T follicular helper cell (primary cell): ENCODE measurements at places on chromosomes 3 and 15.

- no peak for DNase-seq
These were observed 253.7 kb downstream of the IL5RA start for GRCh38 chr3:2856138-2857133.

GRCh38 chr3:39323494-39323893, 6.0 kb upstream of the CCR8 start:
- DNase-seq: no peak

DNA sequence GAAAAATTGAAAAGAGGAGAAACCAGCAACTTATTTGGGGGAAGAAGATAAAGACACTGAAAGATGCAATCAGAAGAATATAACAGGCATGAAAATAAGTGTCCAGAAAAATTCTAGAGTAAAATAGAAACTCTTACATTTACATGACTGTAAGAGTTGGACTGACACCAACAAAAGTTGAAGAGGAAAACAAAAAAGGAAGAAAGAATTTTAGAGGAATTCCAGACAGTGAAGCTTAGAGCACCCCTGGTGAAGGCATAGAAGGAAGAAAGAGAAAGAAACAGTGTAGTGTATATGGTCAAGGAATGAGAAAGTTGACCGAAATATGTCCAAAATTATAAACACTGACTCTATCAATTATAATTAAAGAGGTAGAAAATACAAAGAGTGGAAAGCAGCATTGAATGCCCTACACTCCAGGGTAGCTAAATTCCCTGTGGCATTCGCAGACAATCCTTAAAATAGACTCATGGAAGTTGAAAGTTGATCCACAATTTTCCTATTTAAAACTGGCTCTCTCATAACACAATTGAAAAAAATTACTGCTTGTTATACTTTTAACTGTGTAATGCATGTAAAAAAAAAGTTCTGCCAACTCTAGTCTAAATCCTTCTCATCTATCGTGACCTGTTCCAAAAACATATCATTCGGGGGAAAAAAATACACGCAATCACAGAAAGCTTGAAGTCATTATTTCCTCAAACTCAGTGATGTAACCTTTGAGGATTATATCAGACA, 102.6 kb upstream of the ABI3BP start:
- DNase-seq: no peak

DNA sequence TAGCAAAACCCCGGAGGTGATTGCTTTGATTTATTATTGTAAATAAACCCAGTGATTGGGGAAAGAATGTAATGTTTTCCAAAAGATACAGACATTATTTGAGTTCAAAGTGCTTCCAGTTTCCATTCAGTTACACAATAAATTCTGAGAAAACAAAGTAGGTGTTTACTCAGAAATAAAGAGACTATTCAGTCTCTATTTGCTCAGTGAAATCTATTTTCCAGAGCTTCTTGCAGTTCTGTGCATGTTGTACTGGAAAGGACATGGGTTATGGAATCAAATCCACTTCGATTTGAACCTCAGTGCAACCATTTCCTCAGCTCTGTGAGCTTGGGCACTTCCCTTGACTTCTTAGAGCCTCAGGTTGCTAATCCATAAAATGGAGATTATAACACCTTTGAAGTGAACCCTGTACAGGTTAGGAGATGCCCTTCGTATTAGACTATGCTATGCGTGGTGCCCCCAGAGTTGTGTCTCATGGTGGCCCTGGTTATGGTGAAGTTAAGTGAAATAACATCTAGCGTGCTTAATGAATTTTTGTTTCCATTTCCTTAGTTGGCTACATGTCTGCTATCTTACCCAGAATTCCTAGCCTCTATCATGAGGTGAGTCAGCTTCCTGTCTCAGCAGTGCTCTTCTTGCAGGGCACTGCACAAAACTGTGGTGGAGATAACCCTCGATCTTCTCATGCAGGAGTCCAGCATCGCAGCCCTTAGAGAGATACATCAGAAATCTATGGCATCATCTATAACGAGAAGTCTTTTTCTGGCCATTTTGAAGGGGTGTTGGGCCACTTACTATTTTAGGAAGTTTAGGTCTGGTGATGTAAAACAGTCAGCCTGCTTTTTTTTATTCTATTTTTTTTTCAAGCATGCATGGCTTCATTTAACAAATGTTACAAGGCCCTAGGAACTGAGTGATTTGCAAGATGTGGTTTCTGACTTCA, 97.7 kb downstream of the RPL39L start:
- peak; percentile 48 for DNase-seq

DNA sequence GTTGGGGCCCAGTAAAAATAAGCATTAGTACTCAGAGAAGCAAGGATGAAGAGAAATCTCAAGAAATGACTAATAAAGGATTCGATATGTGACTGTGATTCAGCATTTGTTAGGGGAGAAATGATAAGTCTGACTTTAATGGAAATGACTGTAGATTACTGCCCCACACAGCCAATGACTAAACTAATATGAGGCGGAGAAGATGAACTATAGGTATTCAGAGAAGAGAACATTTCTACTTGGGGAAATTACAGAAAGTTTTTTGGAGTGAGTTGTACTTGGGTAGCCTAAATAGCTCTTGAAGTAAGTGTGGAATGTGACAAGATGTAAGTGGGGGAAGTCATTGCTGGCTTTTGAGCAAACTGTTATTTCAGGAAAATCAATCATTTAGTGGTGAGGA, 380.0 kb downstream of the PDCD6IP start:
- DNase-seq: no peak

DNA sequence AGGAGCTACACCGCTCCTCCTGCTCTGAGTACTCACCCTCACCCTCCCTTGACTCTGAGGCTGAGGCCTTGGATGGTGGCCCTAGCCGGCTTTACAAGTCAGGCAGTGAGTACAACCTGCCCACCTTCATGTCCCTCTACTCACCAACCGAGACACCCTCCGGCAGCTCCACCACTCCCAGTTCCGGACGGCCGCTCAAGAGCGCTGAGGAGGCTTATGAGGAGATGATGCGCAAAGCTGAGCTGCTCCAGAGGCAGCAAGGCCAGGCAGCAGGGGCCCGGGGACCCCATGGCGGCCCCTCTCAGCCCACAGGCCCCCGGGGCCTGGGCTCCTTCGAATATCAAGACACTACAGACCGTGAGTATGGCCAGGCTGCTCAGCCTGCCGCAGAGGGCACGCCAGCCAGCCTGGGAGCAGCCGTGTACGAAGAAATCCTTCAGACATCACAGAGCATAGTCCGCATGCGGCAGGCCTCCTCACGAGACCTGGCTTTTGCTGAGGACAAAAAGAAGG, 21.2 kb upstream of the APEH start:
- DNase-seq: no peak

GRCh38 chr3:122299872-122300460, 25.1 kb upstream of the CSTA start:
- peak; percentile 14 for DNase-seq

DNA sequence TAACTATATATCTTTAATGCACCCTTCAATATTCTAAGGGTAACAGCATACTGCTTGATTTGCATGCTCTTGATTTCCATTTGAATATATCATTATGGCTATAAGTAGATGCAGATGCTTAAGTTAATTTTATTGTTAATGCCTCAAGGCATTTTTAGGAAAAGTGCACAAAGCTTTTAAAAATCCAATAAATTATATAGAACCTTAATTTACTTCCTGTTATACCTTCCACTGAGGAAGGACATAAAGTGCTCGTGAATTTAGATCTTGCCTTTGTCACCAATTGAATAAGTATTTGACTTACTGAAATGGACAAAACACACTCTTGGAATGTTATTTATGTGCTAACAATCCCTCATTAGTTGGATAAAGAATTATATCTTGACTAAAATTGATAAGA, 276.7 kb upstream of the CCDC54 start:
- DNase-seq: no peak

DNA sequence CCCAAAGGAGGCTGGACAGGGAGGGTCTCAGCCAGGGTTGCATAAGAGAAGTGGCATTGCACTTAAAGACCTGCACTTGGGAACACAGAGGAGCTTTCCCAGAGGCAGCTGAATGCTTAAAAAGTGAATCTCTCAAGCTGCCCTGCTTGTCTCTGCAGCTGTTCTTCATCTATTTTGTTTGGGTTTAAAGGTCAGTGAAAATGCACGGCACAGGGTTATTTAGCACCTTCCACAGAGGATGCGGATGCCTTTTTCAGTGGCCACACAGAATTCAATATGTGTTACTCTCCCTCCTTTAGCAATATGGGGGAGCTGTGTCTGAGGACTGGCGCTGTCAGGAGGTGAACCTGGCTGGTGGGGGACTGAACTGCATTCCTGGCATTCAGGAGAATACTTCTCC, 22.7 kb upstream of the CTNNB1 start:
- no peak for DNase-seq

DNA sequence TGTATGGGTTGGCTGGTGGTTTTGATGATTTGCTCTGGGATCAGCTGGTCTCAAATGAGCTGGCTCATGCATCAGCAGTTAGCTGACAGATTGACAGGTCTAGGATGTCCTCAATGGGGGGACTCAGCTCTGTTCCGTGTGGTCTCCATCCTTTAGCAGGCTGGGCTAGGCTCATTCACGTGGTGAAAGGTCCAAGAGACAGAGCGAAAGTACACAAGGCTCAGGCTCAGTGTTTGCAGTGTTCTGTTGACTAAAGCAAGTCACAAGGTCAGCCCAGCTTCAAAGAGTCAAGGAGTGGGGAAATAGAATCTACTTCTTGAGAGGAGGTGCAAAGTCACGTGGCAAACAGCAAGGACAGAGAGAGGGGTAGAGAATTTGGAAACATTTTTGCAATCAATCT, 126.5 kb upstream of the CMC1 start:
- DNase-seq: no peak

- DNase-seq: no peak
These were observed 40.2 kb downstream of the DPH6 start for GRCh38 chr15:35505809-35506208.

DNA sequence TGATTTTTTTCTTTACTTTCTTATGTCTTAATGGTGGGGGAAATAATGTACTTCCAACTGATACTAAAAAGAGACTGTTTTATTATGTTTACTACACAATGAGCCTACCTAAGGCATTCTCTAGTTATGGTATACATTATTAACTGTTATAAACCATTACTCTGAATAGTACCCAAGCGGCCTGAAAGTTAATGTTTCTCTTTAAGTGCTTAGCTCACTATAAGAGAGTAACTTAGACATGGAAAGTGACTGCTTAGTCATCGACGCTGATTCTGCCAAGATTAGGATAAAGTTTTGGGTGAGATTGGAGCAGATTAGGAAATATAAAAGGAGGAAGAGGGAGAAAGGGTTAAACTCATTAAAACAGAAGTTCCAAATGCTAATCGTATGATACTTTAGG, 365.0 kb downstream of the NLGN1 start:
- no peak for DNase-seq

DNA sequence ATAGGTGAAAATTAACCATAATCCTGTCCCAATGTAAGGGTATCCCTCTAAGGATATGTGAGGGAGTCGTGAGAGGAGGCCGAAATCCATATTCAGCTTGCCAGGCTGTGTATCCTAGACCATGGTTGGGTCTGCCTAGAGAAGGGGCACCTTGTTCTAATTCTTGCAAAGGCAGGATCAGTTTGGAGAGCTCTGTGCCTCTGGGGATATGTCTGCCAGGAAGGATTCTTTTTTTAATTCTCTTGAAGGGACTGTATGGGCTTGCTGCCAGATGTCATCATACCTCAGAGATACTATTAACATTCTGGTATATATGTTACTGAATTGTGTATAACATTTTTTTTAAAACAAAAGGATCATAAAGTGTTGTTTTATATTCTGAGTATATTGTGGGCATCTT, 2.4 kb downstream of the ATP1B3 start:
- no peak for DNase-seq

DNA sequence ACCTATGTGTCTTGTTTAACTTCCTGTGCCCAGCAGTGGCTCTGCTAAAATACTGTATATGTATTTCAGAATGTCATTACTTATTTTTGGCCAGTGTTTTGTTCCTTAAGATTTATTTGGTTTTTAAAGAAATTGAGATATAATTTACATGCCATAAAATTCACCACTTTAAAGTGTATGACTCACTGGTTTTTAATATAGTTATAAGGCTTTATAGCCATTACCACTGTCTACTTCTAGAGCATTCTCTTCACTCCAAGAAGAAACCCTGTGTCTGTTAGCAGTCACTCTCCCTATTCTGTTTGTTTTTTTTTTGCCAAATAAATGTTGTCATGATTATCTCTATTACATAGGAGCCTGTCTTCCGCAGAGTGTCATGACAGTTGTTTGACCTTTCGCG, 25.8 kb downstream of the PPM1L start:
- DNase-seq: no peak

GRCh38 chr3:114308830-114309229, 15.0 kb downstream of the TIGIT start:
- DNase-seq: peak; percentile 63

GRCh38 chr3:185561374-185561943, 9.1 kb upstream of the LIPH start:
- no peak for DNase-seq

DNA sequence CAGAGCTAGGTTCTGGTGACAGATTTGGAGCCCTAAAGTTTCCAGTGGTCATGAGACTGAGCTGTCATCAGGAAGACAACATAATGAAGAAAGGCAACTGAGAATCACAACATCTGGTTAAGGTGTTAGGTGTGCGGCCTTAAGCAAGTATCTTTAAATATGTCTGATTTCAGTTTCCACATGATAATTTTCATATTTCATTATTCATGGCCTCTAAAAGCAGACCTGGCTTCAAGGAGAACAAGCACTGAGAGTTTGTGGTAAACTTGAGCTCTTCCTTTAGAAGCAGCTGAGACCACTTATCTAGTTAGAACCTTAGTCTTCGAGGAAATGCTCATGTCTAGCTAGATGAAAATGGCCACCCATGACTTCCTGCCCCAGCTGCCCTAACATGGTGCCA, 25.7 kb upstream of the MYLK start:
- no peak for DNase-seq

DNA sequence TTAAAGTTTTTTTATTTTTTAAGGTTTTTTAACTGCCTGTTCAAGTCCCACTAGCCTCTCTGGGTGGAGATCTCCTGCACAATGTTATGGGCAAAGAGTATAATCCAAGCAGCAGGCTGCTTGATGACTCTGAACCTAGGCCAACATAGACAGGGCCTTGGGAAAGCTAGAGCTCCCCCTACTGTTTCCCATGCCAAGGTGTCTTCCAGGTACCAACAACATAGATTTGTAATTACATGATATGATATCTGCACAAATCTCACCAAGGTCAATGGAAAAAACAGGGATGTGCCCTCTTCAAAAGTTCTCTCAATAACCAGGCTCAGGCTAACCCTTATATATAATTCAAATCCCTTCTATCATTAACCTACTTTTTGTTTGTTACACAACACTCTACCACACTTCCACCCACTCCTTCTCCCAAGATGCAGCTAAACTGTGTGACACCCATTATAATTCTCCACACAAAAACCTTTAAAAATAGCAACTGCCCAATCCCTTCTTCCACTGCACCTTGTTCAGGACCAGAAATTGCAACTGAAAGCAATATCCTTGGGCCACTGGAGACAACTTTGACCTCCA, 43.8 kb downstream of the RBM15B start:
- peak; percentile 4 for DNase-seq

GRCh38 chr3:4906107-4906621, 73.1 kb upstream of the BHLHE40 start:
- DNase-seq: no peak
